GM04503 (cell line): ENCODE measurements at places on chromosomes 16 and 17.
A peak's percentile ranks its signal among the peaks of the same experiment; 100 is the strongest.

DNA sequence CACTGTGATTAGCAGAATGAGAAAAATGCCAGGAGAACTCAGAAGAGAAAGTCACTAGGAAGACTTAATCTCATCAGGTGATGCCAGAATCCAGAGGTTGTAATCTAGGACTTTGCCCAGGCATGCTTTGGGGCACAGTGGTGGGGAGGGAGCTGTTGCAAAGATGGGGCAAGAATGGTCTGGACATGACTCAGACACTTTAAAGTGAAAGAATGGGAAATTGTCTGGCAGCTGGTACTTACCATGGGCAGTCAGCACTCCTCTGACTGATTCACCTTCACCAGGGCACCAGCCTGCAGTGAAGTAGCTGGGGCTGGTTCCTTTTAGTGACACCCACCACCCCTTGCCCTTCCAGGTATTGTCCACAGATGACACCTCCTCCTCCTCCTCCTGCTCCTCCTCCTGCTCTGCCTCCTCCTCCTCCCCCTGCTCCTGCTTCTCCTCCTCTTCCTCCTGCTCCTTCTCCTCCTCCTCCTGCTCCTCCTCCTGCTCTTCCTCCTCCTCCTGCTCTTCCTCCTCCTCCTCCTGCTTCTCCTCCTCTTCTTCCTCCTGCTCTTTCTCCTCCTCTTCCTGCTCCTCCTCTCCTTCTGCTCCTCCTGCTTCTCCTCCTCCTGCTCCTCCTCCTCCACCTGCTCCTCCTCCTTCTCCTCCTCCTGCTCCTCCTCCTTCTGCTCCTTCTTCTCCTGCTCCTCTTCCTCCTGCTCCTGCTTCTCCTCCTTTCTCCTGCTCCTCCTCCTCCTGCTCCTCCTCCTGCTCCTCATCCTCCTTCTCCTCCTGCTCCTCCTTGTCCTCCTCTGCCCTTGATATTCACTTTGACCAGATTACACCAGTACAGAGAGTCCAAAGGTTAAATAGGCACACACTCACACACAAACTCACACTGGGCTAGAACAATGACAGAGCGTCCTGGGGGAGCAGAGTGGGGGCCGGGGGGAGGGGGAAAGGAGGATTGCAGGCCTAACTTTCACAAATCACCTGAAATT is at the start of gene CHD9NB:
TSS of gene CHD9NB (minus strand) at position 379 of the 983 bp plus-strand sequence. CDS start 8,739 bp downstream, outside the sequence.
- DNase-seq = peak; percentile 90

DNA sequence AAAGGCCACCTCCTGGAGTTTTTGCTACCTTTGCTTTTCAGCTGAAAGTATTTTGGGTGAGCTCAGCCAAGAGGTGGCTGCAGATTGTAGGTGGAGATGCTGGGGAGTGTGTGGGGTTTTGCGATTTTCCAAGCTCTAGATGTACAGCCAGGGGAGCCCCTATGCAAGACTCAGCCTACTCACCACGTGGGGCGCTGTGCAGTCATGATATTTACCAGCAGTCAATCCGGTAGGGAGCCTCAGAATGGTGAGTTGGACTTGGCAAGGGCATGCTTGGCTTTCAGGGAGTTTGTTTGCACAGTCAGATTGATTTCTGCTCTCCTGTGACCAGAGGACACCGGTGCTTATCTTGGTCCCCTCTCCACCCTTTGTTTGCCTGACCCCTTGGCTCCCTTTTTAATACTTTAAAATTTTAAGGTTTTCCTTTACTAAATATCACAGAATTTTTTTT is 175.3 kb downstream of the UTP18 start:
- DNase-seq = no peak

DNA sequence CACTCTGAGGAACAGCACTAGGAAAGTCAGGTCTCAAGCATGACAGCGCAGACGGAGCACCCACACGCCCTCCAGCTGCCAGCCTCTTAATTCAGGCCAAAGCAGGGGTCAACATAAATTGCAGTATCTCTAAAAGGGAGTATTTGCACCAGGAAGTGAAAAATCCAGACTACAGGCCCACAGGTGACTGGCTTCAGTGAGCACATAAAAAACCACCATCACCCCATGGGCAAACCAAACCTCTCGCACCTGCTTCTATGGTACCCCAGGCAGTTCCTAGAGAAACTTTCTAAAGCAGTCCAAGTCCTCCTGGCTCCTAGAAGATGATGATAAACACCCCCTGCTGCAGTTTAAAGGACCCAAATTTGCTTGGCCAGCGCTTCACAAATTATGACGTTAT is 129.8 kb downstream of the ZNF423 start:
- DNase-seq = no peak

DNA sequence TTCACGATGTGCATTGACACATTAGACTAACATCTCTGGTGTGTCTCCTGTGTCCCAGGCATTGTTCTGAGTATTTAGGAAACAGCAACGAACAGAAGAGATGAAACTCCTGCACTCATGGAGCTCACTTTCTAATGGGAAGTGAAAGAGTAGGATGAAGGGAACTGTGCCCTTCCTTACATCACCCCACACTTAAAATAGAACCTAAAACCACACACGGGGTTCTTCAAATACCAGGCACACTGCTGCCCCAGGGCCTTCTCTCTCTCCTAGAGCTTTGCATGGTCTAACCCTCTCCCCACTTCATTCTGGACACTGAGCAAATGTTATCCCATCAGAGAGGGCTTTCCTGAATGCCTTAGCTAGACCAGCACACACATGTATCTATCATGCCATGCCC is 33.7 kb downstream of the TRIM25 start:
- no peak for DNase-seq

- DNase-seq = no peak
Measured at GRCh38 chr17:19579192-19579761, 45.6 kb downstream of the SLC47A1 start.

DNA sequence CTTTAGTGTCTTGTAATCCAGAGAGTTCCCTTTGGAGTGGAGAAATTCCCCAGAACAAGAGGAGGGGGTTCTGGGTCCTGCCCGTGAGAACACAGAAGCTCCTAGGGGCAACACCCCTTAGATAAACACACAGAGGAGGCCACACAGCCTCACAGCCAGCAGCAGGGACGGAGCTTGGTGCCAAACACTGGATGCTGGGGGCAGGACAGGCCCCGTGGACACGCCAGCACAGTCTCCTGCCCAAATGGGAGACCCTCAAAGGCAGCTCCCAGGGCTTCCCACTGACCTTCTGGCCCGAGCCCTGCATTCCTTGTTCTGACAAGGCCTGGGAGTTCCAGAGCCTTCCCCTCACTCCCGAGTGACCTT is 31.8 kb upstream of the JPH3 start:
- no peak for DNase-seq

- DNase-seq = no peak
Measured at GRCh38 chr16:50992350-50993032, 158.6 kb downstream of the SALL1 start.

DNA sequence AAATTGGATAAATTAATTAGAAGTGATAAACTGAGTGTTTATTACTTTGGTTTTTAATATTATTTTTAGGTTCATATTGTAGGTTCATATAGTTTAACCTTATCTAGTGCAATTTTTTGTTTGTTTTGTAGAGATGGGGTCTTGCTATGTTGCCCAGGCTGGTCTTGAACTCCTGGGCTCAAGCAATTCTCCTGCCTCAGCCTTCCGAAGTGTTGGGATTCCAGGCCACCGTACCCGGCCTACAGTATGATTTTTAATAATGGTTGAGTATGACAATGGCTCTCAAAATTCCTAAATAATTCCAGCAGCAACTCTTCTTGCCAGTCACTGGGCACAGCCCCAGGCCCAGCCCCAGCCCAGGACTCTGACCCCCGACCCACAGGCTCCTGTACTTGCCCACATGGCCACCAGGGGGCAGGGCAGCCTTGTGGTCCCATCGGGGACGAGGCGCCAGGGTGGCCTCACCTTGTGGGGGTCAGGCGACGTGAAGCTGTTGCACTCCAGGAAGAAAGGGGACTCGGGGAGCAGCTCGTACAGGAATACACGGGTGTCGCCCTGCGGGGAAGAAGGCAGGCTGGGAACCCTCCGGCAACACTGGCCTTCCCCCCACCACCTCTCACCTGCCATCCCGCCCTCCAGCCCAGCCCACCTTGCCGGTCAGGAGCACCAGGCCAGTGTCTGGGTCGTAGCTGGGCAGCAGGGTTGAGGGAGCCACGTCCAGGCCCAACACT is 7.9 kb upstream of the PAM16 start:
- DNase-seq = no peak

DNA sequence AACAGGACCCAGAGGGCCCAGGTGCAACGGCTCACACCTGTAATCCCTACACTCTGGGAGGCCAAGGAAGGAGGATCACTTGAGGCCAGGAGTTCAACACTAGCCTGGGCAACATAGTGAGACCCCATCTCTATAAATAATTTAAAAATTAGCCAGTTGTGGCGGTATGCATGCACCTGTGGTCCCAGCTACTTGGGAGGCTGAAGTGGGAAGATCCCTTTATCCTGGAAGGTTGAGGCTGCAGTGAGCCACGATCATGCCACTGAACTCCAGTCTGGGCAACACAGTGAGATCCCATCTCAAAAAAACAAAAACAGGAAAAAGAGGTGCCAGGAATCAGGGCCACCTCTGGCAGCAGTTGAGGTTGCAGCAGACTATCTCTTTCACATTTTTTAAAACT is 85.7 kb upstream of the NUDT7 start:
- DNase-seq = no peak

- no peak for DNase-seq
Measured at GRCh38 chr17:35893751-35894150, 13.6 kb upstream of the CCL5 start.

DNA sequence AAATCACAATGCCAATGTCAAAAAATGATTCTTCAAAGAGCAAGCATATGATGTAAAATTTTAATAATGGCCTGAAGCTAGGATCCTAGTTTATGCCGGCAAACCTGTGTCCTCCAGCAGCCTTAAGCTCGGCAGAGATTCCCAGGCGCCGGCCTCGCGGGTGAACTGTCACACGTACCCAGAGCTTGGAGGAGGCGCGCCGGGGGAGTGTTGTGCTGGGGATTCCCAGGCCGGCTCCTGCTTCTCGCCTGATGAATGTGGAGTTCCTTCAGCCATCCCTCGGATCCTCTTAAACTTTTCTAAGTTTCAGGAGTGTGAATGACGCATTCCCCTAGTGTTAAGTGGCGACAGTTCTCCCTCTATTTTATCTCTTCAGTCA is 19.1 kb upstream of the NTN1 start:
- no peak for DNase-seq

DNA sequence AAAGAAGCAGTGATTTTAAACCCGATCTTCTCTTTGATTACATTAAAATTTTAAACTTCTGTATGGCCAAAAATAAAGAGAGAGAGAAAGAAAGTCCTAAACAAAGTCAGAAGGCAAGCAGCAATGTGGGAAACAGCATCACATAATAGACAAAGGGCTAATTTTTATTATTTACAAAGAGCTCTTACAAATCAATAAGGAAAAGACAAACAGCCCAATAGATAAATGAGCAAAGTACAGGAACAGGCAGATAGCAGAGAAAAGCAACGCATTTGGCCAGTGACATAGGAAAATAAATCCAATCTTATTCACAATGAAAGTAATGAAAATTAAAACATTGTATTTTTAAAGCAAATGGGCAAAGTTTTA is 93.1 kb downstream of the SALL1 start:
- DNase-seq = no peak

- DNase-seq = no peak
Measured at GRCh38 chr17:2978991-2979390, 84.4 kb downstream of the OR1D5 start.

- no peak for DNase-seq
Measured at GRCh38 chr17:69325518-69326376, 1.2 kb downstream of the ABCA5 start.

DNA sequence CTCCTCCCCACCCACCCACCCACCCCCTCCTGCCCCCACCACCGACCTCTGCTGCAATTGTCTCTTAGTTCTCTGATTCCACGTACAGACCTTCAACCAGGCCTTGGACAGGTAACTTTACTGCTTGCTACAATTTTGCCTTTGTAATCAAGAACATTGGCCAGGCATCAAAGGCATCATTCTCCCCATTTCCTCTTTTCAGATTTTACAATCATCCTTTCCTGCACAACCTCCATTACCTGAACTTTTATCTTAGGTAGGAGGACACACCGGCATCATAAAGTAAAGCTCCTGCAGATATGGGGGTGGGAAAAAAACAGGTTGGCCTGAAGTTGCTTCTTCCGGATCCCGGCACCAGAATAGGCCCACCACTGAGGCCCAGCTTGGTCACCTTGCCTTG is 25.7 kb upstream of the SUPT4H1 start:
- DNase-seq = no peak

GRCh38 chr17:55416000-55416399 is 5.6 kb downstream of the MMD start:
- no peak for DNase-seq

- no peak for DNase-seq
Measured at GRCh38 chr16:47617732-47618131, 156.6 kb downstream of the PHKB start.

GRCh38 chr17:1180958-1181752 is 1.4 kb upstream of the ABR start:
- DNase-seq = no peak
